Vein endothelial cell (primary cell): ENCODE measurements at places on chromosomes 7 and 10. TPM values are rescaled to one million over a fixed set of nuclear protein-coding genes. Genes with fewer than 3 reads are reported as not detected.

The BAMBI gene
- 1.9 and 5.2 TPM in 2 replicates for total RNA-seq

The DNAJC12 gene
- total RNA-seq = 4.9 and 17.3 TPM in 2 replicates

The ECHDC3 gene
- 1.3 and 11.9 TPM in 2 replicates for total RNA-seq

The PTCD1 gene
- 5.0 and 6.9 TPM in 2 replicates for total RNA-seq

The CLCN1 gene
- not detected in 2 replicates for total RNA-seq

The FEZF1 gene
- not detected in 2 replicates for total RNA-seq
